ENCODE measurements at places on chromosomes 12 and 14. TPM values are rescaled to one million over a fixed set of nuclear protein-coding genes. Genes with fewer than 3 reads are reported as not detected.

Gene CMKLR1
- total RNA-seq, result not detected

Gene IRAK3
- 4.9 TPM for total RNA-seq

Gene CLEC6A
- not detected for total RNA-seq

Gene DHRS2
- not detected for total RNA-seq

Gene NPFF
- total RNA-seq, result not detected
